ENCODE measurements at places on chromosomes 13 and 19.

DNA sequence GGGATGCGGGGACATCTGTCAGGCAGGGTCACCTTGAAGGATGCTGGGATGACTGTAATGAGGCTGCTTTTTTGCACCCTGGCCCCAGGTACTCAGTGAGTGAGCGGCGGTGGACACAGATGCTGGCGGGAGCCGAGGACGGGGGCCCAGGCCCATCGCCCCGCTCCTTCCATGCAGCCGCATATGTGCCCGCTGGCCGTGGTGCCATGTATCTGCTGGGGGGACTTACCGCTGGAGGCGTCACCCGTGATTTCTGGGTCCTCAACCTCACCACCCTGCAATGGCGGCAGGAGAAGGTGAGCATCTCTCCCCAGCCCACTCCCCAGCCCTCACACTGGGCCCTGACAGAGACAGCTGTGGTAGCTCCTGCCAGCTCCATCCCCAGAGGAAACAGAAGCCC is 31.3 kb downstream of the MEGF8 start:
- no peak for DNase-seq

DNA sequence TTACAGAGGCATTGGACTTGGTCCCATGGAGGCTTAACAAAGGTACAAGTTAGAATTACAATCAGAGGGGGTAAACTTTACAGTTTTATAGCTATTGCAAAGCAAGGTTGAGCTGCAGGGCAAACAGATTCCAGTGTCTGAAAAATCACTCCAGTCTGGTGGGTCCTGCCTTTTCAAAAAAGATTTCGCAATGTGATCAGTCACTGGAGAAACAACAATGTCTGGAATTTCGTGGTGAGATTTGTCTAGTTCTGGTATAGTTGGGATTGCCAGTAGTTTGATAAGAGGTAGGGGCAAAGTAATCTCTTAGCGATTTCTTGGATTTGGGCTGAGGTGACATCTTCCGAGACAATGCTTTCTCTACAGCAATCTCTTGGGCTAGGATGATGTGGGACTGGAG is 1198.2 kb upstream of the PCDH9 start:
- no peak for DNase-seq

DNA sequence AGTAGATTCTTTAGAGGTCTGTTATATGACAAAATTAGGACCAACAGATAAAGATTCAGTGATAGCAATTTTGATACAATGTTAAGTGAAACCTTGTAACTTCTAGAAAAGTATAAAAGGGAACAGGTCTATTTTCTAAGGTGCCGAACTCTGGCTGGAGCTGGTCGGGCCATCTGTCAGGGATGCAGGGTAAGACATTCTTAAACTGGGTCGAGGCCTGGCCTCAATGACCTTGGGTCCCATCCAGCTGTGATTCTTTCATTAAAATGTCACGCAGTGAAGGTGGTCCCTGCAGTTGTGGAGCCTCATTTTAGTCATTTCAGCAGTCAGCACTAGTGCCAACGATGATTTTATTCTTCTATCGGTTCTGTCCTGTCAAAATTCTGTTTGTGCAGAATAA is 271.9 kb upstream of the SPRY2 start:
- DNase-seq: no peak

DNA sequence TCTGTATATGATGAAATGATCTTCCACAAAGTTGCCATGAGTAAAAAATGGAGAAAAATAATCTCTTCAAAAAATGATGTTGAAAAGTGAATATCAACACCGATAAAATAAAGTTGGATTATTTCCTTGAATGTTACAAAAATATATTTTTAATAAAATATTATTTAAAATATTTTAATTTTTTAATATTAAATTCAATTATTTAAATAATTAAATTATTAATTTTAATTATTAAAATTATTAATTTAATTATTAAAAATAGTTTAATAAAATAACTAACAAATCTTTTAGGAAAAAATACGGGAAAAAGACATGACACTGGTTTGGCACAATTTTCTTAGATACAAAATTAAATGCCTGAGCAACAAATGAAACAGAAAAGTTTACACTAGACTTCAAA is 21.3 kb downstream of the ZNF626 start:
- no peak for DNase-seq
